Epithelial cell of esophagus (primary cell): ENCODE measurements at places on chromosomes 5 and 9.

DNA sequence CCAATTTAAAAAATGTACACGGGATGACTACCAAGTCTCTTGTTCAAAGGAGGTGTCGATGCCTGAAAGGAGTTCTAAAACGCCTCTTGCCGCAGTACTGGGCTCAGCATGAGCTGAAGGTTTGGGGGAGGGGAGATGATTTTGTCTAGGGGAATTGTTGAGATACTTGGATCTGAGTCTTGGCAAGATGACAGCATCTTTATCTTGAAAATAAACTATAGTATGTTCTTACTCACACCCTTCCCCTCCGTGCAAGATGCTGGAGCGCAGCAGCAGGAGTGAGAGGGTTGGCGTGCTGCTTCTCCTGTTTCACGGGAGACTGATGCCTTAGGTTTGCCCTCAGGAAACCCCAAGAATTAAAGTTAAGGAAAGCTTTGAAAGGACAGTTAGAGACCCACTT, 47.3 kb downstream of the FAM78A start:
- DNase-seq, result no peak

DNA sequence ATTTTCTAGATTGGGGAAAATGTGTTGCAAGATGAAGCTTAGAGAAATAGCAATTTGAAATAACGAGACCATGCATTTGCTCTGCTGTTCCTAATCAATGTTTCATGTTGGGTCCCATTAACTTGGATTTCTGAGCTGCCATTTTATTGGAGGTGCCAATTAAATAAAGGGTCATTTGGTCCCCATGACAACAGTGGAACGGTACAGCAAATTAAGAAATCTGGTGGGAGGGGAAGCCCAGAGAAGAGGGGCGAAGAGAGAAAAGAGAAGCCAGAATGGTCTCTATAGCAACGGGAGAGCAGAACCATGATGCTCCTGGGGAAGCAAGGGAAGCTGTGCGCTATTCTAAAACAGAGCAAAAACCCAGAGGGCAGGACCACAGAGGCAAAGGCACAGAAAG, 120.2 kb downstream of the ENTREP1 start:
- no peak for DNase-seq

DNA sequence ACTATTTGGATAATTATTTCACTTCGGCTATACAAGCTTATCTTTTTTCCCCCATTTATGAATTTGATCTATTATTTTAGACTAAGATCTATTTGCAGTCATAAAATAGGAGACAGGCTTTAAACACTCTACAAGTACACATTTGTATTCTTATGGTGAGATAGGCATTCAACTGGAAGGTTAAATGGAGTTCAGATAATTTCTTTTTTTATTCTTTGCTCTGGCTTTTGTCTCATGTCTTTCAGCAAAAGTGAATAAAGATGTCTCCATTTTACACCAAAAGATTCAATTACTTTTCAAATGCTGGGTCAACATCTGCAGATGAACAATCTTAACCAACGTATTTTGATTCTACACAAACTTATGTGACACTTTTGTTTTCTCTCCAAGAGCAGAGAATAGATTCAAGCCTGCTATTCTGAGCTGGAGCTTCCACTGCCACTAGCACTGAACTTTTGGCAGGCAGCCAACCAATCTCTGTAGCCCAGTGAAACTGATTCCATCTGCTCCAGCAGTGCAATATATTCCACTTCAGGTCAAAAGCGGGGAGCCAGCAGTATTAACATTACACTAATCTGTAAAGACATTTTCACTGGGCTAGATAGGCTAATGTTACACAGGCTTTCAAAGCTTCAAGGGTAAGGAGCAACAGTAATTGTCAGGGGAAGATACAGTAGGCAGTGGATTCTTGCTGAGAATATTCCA, 452.0 kb upstream of the ZNF608 start:
- DNase-seq, result peak; percentile 43

DNA sequence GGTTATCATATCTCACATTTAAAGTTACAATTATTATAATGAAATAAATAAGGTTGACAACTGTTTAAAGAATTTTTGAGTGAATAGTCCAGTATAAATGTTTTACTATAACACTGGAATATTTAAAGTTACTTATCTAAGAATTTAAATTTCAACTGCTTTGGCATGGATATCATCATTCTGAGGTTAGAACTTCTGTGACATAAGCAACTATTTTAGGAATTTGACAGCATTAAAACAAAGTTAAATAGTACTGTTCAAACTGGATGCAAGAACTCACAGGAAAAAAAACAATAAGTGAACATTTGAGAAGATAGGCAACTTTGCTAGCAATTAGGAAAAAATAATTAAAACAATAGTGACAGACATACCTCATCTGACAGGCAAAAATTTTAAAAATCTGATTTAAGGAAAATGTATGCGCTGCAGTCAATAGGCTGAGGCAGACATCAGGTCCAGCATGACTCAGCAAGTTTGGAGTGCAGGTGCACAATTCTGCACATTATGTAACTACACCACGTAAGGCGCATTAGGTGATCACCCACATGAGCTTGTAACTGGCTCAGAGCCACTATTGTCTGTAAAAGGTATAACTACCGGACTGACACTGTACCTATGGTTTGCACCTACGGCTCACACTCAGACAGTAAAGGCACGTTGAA, 180.6 kb downstream of the PDE4D start:
- DNase-seq, result no peak

DNA sequence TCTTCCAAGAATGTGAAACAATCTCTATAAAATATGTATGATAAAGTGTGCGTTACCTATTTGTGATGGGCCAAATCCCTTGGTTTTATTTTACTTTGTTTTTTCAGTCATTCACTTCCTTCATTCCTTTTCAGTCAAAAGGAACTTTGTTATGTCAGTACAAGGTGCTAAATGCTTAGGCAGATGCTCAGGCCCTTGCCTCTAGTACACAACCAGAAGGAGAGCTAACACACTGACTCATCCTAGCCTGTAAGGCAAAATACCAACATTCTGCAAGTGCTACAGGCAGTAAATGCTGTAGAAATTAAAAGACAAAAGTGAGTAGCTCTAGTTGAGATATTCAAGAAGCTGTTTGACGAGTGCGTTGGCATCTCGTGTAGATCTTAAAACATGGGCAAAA, 49.4 kb downstream of the TRPM6 start:
- peak; percentile 66 for DNase-seq

- DNase-seq, result peak; percentile 29
These were observed 103.2 kb upstream of the ELL2 start for GRCh38 chr5:96064877-96065276.

DNA sequence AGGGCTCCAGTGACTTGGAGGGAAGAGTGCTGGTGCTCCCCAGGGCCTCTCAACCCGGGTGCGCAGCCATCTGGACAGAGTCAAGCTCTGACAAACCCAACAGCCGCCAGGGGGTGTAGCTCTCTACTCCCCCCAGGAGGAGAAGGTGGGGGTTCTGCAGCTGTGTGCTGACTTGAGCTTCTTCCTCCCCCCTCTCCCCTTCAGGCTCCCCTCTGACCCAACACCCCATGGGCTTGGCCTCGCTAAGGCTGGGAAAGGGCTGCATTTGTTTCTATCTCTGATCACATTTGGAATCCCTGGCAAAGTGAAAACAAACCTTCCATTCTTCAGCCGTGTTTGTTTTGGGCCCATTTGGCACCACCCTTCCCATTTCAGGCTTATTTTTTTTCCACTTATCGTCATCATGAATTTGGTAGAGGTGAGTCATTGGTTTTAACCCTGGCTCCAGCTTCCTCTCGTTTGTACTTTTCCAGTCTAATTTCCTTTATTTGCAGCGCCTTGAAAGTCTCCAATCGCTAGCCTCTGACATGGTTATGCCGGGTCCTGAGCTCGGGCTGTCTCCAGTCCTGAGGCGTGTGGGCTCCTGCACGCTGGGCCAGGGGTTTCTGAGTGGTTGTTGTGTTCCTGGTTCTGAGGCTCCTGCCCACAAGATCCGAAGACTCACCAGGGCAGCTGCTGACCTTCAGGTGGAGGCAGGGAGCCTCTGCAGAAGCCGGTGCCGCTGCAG, 36.1 kb downstream of the DAP start:
- peak; percentile 68 for DNase-seq

GRCh38 chr9:106600955-106601560, 261.9 kb upstream of the ZNF462 start:
- no peak for DNase-seq

DNA sequence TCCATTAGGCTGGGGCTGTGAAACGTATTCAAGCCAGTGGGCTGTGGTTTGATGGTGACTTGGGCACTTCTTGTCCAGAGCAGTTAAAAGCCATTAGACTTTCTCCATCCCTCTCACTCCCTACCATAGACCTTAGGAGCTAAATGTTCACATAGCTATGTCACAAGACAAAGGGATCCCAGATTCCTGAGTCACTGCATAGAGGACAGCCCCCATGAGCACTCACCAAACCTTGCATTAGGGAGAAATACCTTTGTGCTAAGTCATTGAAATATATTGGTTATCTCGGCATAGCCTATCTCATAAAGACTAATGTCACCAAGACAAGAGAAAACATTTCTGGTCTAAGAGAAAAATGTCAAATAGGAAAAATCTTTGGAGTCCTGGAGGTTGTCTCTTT, 104.3 kb downstream of the TRPM6 start:
- peak; percentile 61 for DNase-seq

GRCh38 chr9:93427655-93428379, 23.7 kb upstream of the FAM120A start:
- DNase-seq, result no peak

- DNase-seq, result no peak
These were observed 3.5 kb downstream of the PAX5 start for GRCh38 chr9:37030611-37030939.

- DNase-seq, result no peak
These were observed 39.9 kb upstream of the GRIN3A start for GRCh38 chr9:101778332-101778731.

DNA sequence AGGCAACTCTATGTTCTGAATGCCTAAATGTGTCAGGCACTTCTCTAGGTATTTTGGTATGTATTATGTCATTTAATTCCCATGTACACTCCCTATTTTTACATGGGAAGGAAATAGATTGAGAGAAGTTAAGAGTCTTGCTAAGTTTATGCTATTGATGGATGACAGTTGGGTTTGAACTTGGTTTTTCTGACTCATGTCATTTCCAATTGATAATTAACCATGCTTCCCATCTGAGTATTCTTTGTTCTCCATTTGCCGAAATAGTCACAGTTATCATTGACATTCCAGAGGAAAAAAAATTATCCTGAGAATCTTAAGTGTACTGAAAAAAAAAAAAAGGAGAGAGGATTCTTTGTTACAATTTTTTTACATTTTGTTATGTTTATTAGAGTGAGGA, 23.1 kb upstream of the DMRTA1 start:
- no peak for DNase-seq

DNA sequence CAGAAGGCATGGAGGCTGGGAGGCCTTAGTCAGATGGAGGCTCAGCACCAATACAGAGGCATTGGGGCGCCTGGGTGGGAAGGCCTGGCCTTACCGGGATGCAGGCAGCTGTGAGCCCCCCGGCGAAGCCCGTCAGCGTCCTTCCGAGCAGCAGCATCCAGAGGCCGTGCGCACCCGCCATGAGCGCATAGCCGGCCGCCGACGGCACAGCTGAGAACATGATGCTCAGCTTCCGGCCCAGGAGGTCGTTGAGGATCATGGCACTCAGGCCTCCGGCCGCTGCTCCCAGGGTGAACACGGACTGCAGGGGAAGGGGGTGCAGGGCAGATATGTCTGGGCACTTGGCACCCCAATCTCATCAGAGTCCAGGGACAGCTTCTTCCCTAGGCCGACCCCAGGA, 2.0 kb downstream of the SLC2A6 start:
- DNase-seq, result no peak

DNA sequence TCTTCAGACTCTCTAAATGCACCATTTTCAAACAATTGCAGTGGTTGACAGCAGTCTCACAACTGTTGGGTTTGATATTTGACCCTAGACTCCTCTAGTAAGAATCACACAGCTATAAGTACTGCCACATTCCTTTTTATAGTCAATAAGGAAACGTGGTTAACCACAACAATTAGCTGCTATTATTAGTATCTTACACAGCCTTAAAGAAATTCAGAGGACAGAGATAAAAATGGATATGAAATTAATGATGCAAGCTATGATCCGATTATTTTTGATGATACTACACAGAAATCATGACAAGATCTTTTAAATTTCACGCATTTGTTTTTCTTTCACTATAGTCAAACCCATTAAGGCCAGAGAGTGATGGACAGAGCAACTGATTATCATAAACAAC, 288.6 kb upstream of the C9orf72 start:
- peak; percentile 45 for DNase-seq

DNA sequence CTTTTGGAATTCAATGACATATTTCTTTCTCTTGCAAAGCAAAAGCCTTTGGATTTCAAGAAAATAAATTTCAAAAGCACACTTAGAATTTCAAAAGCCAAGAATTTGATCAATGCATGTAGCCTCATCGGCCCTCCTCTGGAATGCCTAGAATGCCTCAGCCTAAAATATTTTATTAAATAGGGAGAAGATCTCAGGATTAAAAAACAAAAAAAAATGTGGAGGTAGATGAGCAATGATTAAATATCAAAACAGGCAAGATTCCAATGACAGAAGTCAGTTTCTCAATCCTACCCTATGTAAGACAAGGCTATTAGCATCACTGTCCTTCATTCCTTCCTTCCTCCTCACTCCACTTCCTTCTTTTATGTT, 169.0 kb downstream of the CDH6 start:
- DNase-seq, result no peak

GRCh38 chr9:121636341-121636865, 15.0 kb upstream of the DAB2IP start:
- DNase-seq, result peak; percentile 93

DNA sequence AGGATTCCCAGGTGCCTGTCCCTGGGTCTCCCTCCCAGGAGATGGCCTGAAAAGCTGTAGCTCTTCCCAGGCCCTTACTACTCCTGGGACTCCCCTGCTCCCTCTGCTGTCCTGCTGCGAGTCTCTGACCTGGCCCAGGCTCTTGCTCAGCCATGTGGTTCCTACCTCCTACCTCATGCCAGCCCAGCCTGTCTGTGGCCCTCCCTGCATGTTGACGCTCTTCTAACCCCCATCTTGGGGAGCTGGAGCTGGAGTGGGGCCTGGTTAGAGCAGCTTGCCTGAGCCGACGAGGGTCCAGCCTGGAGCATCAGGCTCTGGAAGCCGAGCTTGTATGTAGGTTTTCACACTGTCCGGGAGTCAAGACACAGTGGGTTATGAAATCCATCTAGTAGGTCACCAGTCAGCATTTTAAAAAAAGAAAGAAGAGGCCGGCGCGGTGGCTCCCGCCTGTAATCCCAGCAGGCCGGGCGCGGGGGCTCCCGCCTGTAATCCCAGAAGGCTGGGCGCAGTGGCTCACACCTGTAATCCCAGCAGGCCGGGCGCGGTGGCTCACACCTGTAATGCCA, 244.4 kb downstream of the FANCC start:
- no peak for DNase-seq
